Naive thymus-derived CD8-positive, alpha-beta T cell (primary cell): ENCODE measurements at places on chromosomes 1 and 21. TPM values are rescaled to one million over a fixed set of nuclear protein-coding genes. Genes with fewer than 3 reads are reported as not detected.

RHD gene
- total RNA-seq, result not detected

FOXO6 gene
- total RNA-seq, result 0.19 TPM

AMY1B gene
- total RNA-seq, result not detected

RHEX gene
- total RNA-seq, result not detected

DCDC2B gene
- not detected for total RNA-seq

HLX gene
- 0.10 TPM for total RNA-seq

CFHR3 gene
- not detected for total RNA-seq

RORC gene
- total RNA-seq, result not detected

FMO1 gene
- total RNA-seq, result not detected

GRCh38 chr1:248136811-248137210 lies 8.1 kb upstream of the OR2M5 start:
- no peak for DNase-seq

DNA sequence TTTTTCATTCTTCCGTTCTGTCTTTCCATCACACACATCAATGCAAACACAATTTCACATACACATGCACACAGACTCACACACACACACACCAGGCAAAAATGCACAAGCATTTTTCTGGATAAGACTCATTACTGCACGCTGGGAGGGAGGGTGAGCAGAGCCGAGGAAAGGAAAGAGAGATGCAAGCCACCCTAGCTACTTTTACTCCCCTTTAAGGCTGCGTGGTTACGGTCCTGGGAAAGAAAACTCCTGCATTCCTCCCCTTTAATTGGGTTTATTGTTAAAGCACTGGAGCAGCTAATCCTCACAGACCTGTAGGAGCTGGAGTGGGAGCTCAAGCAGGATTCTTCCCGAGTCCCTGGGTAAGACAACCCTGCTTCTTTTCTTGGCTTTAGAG lies at the start of gene CAMK1G:
Gene CAMK1G, plus strand, starts transcription at position 307 of the 400 bp plus-strand sequence. CDS start 11,270 bp downstream, outside the sequence.
- DNase-seq, result no peak

DNA sequence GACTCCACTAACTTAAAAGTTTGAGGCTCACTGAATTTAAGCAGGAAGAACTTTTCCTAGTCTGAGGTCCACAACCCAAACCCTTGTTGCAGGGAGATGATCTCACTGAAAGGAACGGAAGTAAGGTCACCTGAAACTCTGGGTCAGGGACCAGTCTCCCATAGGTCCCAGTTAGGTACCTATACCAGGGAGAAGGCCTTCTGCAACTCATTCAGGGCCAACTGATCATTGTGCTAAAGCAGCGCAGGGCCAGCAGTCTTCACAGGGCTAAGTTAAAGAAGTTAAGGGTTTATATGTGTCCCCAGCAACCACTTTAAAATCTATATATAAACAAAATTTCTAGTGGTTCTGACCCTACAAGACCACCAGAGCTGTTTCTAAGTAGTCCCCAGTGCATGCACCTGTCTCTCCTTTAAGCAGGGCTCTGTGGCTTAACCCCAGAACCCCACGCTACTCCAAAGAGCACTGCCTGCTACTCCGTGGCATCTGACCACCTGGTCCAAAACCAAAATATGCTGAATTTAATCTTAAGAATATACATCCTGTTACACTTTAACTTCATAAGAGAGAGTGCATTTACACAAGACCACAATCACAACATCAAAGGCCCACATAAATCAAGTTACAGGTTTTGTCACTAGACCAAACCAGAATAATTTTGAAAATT lies 2.8 kb downstream of the SRSF10 start:
- DNase-seq, result no peak

- DNase-seq, result no peak
Measured at GRCh38 chr1:39174390-39175081, 30.0 kb upstream of the MACF1 start.

GRCh38 chr1:197799271-197799670 lies 24.0 kb upstream of the DENND1B start:
- DNase-seq, result no peak

DNA sequence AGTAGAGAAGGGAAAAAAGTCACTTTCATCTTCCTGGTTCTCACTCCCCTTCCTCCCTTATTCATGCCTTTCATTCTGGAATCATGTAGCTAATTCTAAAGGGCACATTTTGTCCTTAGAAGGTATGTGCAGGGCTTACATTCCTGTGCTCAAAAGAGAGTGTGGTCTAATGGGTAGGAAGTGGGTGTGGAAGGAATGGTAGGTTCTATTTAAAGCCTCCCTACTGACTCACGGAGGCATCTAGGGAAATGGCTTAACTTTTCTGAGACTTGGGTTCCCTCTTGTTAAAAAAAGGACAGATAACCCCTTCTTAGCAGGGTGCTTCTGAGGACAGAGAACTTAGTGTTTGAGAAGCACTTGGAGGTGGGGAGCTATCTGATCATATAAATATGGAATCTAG lies 249.3 kb upstream of the DUSP10 start:
- no peak for DNase-seq

DNA sequence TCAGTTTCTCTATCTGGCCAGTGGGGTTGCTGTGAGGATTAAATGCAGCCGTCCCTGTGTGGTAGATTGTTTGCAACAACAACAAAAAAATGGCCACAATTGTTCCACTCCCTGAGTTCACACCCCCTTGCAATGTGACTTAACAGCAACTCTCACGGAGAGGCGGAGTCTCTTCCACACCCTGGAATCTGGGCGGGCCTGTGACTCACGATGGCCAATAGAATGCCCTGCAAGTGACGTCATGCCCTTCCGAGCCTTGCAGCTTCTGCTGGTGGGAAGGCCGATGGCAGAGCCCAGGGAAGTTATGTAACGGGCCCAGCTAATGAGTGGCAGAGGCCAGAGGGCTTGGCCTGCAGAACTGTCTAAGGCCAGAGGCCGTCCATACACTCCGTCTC lies 87.9 kb downstream of the RIPK4 start:
- DNase-seq, result no peak

DNA sequence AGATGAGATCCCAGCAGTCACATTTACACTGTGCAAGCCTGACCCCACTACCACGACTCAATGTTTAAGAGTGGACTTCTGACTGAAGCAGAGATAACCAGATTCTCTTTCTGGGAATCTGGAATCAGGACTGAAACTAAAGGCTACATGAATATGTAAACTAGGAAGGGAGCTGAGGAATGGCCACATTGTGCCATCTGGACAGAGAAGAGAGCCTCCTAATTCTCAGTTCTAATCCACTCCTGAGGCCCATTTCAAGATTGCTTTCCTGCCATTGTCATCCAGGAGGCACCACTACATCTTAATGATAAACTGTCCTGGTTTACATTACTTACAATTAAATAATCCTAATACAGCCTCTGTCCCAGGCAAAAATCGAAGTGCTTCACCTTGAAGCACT lies 6.5 kb downstream of the PAXBP1 start:
- DNase-seq, result no peak

- DNase-seq, result no peak
Measured at GRCh38 chr1:12387641-12388040, 157.8 kb downstream of the VPS13D start.

DNA sequence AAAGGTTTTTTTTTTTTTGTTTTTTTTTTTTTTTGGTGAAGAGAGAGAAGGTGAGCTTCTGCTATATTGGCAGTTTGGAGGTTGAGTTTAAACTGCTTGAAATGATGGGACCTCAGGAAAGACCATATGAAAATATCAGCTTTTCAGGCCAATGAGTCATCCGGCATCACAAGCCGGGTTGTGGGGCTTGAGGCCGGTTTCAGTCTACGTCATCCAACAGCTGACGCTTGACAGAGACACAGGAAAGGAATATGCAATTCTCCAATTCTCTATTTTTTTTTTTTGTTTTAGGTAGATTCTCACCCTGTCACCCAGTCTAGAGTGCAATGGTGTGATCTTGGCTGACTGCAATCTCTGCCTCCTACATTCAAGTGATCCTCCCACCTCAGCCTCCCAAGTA lies 52.4 kb downstream of the KCNJ6 start:
- no peak for DNase-seq

GRCh38 chr1:41492341-41492848 lies 7.9 kb upstream of the EDN2 start:
- DNase-seq, result no peak
